Left ventricle myocardium inferior (tissue), 1 donor: ENCODE measurements at places on chromosomes 1 and 21.

GRCh38 chr1:54645806-54646676 is 4.5 kb downstream of the MROH7 start:
- DNase-seq = peak; percentile 39

GRCh38 chr1:168477792-168478191 is 66.0 kb downstream of the XCL2 start:
- DNase-seq = no peak

- no peak for DNase-seq
Observed at GRCh38 chr1:165259236-165259635, 97.3 kb downstream of the LMX1A start.

DNA sequence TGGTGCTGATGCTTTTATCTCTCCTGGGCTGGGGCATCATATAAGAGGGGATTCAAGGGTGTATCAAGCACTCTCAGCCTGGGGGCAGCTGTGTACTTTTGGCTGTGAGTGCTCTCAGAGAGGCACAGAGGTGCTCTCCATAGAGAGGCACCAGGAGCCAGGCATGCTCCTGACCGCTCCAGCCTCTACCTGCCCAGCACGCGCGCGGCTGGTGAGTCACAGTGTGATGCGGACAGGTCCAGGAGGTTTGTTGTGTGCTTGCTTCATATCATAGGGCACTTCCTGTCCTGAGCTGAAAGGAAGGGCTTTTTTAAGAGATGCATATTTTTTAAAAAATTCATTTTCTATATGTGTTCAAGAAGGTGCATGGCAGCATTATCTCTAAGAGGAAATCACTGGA is 93.6 kb upstream of the BCAR3 start:
- no peak for DNase-seq

DNA sequence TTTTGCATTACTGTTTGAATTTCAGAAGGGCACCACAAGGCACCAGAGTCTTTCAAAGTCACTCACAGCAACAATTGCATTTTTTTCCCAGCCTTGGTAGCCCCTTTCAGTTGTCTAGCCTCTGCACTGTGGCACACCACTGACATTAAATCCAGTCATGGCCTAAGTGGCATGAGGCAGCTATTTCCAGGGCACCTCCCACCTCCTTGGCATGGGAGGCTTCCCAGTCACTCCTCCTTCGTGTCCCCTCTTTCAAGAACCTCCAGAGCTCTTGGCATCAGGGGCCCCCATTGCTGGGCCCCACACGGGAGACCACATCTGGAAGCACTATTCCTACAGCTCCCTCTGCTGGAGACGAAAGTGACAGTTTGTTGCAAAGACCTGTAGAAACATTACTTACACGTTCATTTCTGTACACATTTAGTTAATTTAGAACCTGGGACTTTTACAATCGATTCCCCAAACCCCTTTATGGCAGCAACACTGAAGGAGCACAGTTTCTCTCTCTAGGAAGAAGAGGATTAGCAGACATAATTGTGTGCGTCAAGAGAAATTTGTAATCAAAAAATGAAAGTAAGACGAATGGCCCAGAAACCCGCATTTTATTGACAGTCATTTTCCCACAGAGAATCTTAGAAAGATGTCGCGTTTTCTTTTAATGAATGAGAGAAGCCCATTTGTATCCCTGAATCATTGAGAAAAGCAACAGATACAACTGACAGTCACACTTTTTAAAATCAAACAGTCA is 5.7 kb upstream of the CHD5 start:
- DNase-seq = no peak
